ENCODE measurements at places on chromosomes 3 and 15. TPM values are rescaled to one million over a fixed set of nuclear protein-coding genes. Genes with fewer than 3 reads are reported as not detected.

DNA sequence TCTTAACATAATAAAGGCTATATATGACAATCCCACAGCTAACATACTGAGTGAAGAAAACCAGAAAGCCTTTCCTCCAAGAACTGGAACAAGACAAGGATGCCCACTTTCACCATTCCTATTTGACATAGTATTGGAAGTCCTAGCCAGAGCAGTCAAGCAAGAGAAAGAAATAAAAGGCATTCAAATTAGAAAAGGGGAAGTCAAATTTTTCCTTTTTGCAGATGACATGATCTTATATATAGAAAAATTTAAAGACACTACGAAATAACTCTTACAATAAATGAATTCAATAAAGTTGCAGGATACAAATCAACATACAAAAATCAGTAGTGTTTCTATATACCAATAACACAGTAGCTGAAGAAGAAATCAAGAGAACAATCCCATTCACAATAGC is 42.2 kb upstream of the CP start:
- H3K4me3 ChIP-seq, result no peak overlapping the region
- H3K36me3 ChIP-seq, result no peaks in the 10 kb centered on the region
- H3K27ac ChIP-seq, result no peak overlapping the region
- H3K27me3 ChIP-seq, result peaks cover 5% of the 10 kb centered on the region
- no peaks in the 10 kb centered on the region for H3K4me1 ChIP-seq

Gene EIF2B5
- 73.2 TPM for total RNA-seq

Gene FRMD4B
- total RNA-seq, result 7.1 TPM

Gene VEPH1
- total RNA-seq, result not detected

GRCh38 chr15:75043509-75044257 is 20.3 kb downstream of the PPCDC start:
- peak overlapping the region; percentile 26 for H3K27ac ChIP-seq
- H3K36me3 ChIP-seq, result peaks cover 11% of the 10 kb centered on the region
- H3K4me3 ChIP-seq, result no peak overlapping the region
